ENCODE measurements at places on chromosomes 13 and 19.
A peak's percentile ranks its signal among the peaks of the same experiment; 100 is the strongest.

GRCh38 chr13:109646423-109646822, 140.0 kb downstream of the IRS2 start:
- no peaks in the 10 kb centered on the region for H3K4me1 ChIP-seq
- DNase-seq: no peak
- H3K36me3 ChIP-seq: peaks cover 2% of the 10 kb centered on the region
- no peak overlapping the region for H3K27ac ChIP-seq

DNA sequence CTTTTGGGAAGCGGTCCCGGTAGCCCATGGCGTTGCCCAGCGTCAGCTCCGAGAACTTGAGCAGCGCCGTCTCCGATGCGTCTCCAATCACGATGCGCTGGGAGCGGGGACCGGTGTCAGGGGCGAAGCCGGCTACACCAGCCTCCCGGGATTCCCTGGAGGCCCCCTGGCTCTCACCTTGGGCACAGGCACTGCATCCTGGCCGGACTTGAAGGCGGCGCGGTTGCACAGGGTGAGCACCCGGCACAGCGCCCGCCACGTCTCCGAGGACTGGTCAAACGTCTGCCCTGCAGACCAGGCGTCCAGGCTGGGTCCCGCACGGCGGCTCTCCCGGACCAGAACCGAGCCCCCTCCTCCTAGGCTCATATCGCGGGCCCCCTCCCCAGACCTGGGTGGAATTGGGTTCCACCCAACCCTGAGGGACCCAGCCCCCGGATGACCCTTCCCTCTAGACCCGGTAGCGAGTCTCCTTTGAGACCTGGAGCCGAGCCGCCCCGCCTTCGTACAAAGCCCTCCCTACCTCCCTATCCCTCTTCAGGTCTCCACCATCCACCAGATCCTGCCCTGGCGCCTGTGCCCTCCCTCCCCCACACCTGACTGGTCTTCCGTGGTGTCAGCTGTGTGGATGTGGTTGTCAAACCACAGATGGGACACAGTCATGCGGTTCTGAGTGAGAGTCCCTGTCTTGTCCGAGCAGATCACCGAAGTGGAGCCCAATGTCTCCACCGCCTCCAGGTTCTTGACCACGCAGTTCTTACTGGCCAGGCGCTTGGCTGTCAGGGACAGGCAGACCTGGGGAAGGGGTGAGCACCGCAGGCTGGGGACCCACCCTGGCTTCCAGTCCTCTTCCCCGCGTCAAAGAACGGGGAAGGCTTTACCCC, 4.8 kb downstream of the ATP4A start:
- no peak for DNase-seq
- H3K4me1 ChIP-seq: peaks cover 19% of the 10 kb centered on the region
- peak overlapping the region; percentile 7 for H3K4me3 ChIP-seq
- peaks cover 13% of the 10 kb centered on the region for H3K36me3 ChIP-seq
- H3K27me3 ChIP-seq: peaks cover 39% of the 10 kb centered on the region
- H3K27ac ChIP-seq: no peak overlapping the region

DNA sequence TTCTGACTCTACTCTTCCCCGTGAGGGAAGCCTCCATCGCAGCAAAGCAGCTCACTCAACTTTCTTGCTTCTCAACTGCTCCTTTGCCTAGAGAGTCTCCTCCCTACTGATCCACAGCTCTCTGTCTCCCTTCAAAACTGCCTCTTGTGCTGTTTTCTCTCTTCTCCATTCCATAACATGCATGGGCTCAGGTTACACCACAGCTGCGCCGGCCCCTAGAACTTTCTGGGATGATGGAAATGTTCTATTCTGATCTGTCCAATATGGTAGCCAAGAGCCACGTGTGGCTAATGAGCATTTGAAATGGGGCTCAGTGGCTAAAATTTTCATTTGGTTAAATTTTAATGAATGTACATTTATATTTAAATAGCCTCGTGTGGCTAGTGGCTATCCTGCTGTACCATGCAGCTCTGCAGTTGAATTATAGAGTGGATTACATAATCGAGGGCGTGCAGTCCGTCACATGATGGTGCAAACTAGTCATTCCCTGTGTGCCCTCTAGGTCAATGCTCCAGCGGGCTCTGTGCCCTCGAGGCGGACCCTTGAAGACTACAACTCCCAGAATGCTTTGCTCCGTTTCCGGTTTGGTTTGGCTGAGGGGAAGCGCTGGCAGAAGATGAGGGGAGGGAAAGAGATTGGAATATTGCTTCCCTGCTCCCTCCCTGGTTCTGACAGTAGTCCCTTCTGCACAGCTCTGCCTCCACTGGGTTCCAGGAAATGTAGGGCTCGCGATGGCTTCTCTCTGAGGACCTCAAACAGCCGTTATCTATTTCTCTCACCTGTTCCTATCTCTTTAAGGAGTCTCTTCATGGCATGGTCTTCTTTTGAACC, 109.8 kb downstream of the CACNA1A start:
- no peak overlapping the region for H3K27ac ChIP-seq
- no peak overlapping the region for H3K4me3 ChIP-seq
- peaks cover 66% of the 10 kb centered on the region for H3K27me3 ChIP-seq
- no peak for DNase-seq

DNA sequence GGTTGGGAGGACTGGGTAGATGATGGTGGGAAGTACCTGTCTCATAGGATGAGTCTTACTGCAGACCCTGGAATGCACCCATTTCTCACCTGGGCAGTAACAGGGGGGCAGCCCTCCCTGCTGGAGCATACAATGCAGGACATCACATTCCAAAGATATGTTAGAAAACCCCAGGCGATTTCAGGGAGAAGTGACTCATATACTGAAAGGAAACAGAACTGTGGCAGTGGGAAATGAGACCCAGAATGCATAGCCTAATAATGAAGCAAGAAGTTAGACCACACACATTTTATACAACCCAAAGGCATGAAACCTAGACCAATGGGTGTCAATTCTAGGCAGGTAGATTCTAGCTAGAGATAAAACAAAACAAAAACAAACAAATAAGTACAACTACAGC, 402.7 kb downstream of the IRS2 start:
- DNase-seq: no peak
- H3K4me1 ChIP-seq: no peaks in the 10 kb centered on the region
- no peaks in the 10 kb centered on the region for H3K36me3 ChIP-seq
- H3K27ac ChIP-seq: no peak overlapping the region
- no peak overlapping the region for H3K4me3 ChIP-seq

- H3K36me3 ChIP-seq: no peaks in the 10 kb centered on the region
- DNase-seq: peak; percentile 24
Observed at GRCh38 chr13:110874508-110874960, 40.3 kb downstream of the ANKRD10 start.

DNA sequence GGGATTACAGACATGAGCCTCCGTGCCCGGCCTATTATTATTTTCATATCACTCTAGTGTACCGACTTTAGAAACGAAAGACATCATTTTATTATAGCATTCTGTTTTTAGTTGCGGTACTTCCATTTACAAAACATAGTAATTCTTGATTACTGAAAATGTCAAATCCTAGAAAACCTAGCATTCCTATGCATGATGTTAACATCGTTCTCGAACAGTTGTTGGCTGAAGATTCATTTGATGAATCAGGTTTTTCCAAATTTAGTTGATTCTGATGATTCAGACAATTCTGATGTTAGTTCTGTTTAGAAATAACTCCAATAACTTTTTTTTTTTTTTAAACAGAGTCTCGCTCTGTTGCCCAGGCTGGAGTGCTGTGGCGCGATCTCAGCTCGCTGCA, 11.5 kb upstream of the MTRF1 start:
- no peak for DNase-seq
- H3K27ac ChIP-seq: no peak overlapping the region
- H3K36me3 ChIP-seq: no peaks in the 10 kb centered on the region

DNA sequence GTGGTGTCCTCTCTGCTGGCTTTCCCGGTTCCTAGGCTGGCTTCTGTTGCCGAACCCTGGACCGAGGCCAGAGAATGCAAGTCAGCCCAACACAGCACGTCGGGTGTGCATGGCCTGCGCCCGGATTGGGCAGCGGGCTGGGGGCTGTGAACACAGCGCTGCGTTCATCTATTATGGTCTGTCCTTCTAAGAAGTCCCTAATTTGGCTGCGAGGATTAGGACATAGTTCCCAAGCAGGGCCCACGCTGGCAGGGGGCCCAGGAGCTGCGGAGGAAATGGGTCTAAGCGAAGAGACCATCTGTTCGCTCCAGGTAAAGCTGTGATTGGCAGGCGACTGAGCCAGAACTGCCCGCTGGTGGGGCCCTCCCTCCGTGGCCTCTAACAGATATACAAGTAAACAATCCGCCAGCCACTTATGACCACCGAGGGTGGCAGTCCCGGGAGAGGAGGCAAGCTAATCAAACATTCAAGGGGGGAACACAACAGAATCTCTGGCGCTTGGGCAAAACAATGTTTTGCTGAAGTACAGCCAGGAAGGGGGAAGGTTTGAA, 6.0 kb downstream of the SYCE2 start:
- no peak overlapping the region for H3K4me3 ChIP-seq
- no peaks in the 10 kb centered on the region for H3K36me3 ChIP-seq

- no peak overlapping the region for H3K27ac ChIP-seq
- H3K4me3 ChIP-seq: no peak overlapping the region
- H3K4me1 ChIP-seq: no peaks in the 10 kb centered on the region
- DNase-seq: no peak
- H3K36me3 ChIP-seq: no peaks in the 10 kb centered on the region
- H3K27me3 ChIP-seq: no peaks in the 10 kb centered on the region
Observed at GRCh38 chr13:65217471-65217995, 2012.6 kb downstream of the PCDH9 start.

DNA sequence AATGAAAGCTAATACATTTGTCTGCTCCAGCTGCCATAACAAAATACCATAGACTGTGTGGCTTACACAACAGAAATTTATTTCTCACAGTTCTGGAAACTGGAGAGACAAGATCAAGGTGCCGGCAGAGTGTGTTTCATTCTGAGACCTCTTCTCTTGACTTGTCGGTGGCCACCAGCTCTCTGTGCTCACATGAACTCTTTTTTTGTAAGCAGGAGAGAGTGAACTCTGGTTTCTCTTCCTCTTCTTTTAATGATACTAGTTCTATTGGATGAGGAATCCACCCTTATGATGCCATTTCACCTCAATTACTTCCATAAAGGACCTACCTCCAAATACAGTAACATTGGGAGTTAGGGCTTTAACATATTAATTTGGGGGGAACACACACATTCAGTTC, 11.7 kb downstream of the KCTD12 start:
- no peak overlapping the region for H3K27ac ChIP-seq
- peaks cover 5% of the 10 kb centered on the region for H3K36me3 ChIP-seq
- H3K4me1 ChIP-seq: peaks cover 4% of the 10 kb centered on the region
- no peak for DNase-seq
- H3K27me3 ChIP-seq: peaks cover 51% of the 10 kb centered on the region

GRCh38 chr13:64083811-64084210, 2668.2 kb upstream of the PCDH20 start:
- no peak for DNase-seq
- H3K4me3 ChIP-seq: no peak overlapping the region
- no peaks in the 10 kb centered on the region for H3K27me3 ChIP-seq

GRCh38 chr19:19782783-19783182, 38.8 kb downstream of the ZNF506 start:
- no peak for DNase-seq
- H3K4me1 ChIP-seq: peaks cover 31% of the 10 kb centered on the region
- H3K36me3 ChIP-seq: peaks cover 7% of the 10 kb centered on the region
- H3K27me3 ChIP-seq: no peaks in the 10 kb centered on the region
- H3K27ac ChIP-seq: no peak overlapping the region

DNA sequence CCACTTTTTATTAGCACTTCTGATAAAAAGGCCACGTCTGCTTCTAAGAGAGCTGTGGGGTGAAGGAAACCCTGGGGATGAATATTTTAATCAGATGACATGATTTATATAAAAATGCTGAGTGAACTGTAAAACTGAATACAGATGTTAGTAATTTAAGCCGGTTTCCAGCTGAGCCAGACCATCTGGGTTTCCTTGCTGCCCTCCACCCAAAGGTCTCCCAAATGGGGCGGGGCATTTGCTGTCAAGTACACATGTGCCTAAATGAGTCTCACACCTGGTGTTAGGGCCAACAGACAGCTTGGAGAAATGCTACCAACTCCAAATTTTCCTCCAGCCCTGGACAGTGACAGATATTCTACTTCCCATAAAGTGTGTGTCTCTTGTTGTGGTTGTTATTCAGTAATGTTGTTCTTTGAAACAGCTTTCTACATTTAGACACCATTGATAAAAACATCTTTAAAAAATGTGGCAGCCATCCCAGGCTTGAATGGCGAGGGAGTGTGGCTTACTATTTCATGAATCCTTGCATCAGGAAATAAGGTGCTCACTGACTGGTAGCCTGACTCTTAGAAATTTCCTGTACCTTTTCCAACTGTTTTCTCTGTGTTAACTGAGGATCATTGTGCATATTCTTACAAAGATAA, 350.4 kb downstream of the MTUS2 start:
- no peak for DNase-seq
- H3K36me3 ChIP-seq: no peaks in the 10 kb centered on the region
- no peak overlapping the region for H3K27ac ChIP-seq
- no peaks in the 10 kb centered on the region for H3K27me3 ChIP-seq

DNA sequence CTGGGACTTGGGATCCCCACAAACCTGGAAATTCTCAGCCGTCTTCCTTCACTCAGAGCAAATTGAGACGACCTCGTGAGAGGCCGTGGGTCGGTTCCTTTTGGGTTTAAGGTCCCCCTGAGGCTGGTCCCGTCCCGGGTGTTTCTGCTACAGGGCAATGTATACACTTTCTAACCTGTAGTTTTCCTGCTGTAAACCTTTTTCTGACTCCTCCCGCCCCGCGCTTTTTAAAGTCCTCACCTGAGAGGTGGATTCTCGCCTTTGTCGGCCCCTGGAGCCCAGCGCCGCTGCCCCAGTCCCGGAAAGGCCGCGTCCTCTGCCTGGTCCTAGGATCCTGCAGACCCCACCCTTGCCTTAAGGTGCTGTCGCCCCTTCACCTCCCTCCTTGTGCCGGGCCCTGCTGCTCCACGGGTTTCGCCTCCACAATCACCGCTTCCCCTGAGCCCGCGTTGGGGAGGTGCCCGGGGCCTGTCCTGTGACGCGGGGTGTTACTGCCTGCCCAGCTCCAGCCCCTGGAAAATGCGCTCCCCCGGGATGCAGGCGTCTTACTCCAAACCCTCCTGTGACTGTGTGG, 391 bp downstream of the ZNF761 start:
- peak overlapping the region; percentile 96 for H3K27ac ChIP-seq
- H3K36me3 ChIP-seq: peaks cover 2% of the 10 kb centered on the region
- DNase-seq: peak; percentile 5
- H3K27me3 ChIP-seq: no peaks in the 10 kb centered on the region

- no peaks in the 10 kb centered on the region for H3K4me1 ChIP-seq
- no peak for DNase-seq
- no peak overlapping the region for H3K4me3 ChIP-seq
Observed at GRCh38 chr13:42753697-42754096, 27.7 kb upstream of the FAM216B start.

GRCh38 chr19:15184776-15185175, 16.0 kb downstream of the NOTCH3 start:
- peaks cover 2% of the 10 kb centered on the region for H3K4me1 ChIP-seq
- no peak overlapping the region for H3K27ac ChIP-seq
- peaks cover 14% of the 10 kb centered on the region for H3K27me3 ChIP-seq
- H3K36me3 ChIP-seq: no peaks in the 10 kb centered on the region
- H3K4me3 ChIP-seq: no peak overlapping the region

- peak overlapping the region; percentile 97 for H3K27ac ChIP-seq
- DNase-seq: no peak
- peaks cover 3% of the 10 kb centered on the region for H3K36me3 ChIP-seq
- H3K4me1 ChIP-seq: peaks cover 16% of the 10 kb centered on the region
Observed at GRCh38 chr19:47271949-47272348, 2.7 kb upstream of the INAFM1 start.
